ENCODE measurements at places on chromosomes 3 and 15. TPM values are rescaled to one million over a fixed set of nuclear protein-coding genes. Genes with fewer than 3 reads are reported as not detected.

DNA sequence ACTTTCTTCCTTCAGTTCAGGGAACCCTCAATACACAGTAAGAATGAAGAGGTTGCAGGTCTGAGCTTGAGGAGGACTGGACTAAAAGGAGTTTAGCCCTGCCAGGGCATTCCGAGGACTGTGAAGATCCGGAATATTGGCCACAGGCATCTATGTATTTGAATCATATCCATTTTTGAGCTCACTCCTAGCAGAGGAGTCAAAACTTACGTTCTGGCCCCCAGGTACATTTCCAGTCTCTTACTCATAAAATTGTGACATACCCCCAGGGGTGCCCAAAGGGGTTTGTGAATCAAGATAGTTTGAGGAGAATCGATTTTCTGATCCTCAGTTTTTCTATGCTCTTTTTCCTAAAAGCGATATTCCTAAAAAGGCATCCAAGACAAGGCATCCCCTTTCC lies 27.6 kb upstream of the SRP14 start:
- H3K27me3 ChIP-seq = no peaks in the 10 kb centered on the region
- H3K27ac ChIP-seq = no peak overlapping the region
- no peak for DNase-seq
- H3K4me3 ChIP-seq = no peak overlapping the region

SERPINI1 gene
- total RNA-seq = 3.9 TPM

GRCh38 chr3:194019398-194020165 lies 116.4 kb upstream of the HES1 start:
- no peak overlapping the region for H3K4me3 ChIP-seq
- no peaks in the 10 kb centered on the region for H3K4me1 ChIP-seq
- H3K27me3 ChIP-seq = no peaks in the 10 kb centered on the region

DNA sequence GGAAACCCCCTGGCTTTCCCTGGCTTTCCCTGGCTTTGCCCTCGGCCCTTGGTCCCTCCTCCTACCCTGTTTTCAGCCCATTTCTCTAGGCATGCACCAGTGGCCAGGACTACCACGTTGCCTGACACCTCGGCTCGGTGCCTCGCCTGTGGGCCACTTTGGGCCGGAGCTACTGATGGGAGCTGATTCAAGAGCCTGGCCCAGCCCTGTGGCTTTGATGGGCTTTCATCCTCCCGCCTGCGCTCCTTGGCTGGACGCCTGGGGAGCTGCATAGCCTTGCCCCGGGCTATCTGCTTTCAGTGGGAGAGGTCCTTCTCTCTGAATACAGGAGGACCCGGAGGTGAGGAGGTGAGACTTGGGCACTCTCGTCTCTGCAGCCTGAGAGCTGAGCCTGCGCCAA lies 192.7 kb upstream of the HES1 start:
- H3K4me3 ChIP-seq = no peak overlapping the region
- peaks cover 25% of the 10 kb centered on the region for H3K27me3 ChIP-seq
- H3K36me3 ChIP-seq = no peaks in the 10 kb centered on the region
- no peak overlapping the region for H3K27ac ChIP-seq
- no peak for DNase-seq

- no peaks in the 10 kb centered on the region for H3K27me3 ChIP-seq
- no peak for DNase-seq
Measured at GRCh38 chr3:11556851-11557644, 86.7 kb downstream of the VGLL4 start.

DNA sequence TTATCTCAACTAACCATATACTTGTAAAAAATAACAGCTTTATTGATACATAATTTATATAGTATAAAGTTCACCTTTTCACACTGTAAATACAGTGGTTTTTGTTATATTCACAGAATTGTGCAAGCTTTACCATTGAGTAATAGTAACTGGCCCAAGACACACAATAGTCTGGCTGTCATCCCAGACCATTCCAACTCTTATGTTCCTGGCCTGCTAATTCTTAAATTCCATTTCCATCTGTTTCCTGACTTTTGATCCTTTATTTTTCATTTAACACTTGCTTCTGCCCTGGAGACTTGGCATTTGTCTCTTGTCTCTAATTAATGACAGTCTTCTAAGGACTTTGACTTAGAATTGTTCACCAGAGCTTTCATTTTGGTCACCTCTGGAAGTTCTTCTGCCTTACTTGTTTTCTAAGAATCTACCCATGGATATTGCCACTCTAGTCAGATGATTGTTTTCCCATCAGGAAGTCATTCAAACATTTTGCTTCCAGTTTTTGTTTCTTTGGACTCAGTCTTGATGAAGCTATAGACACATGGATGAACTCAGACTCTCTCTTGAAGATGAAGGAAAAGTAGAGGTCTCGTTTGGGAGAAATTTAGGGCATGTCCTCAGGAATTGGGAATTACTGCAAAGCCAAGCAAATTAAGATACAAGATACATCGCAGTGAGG lies 27.2 kb upstream of the PLSCR4 start:
- no peaks in the 10 kb centered on the region for H3K27me3 ChIP-seq
- no peaks in the 10 kb centered on the region for H3K4me1 ChIP-seq
- no peak overlapping the region for H3K4me3 ChIP-seq
- no peak for DNase-seq
- no peak overlapping the region for H3K27ac ChIP-seq

SELENOK gene
- total RNA-seq = 77.0 TPM

GRCh38 chr15:61159901-61160300 lies 69.2 kb downstream of the RORA start:
- DNase-seq = no peak
- H3K27me3 ChIP-seq = peaks cover 31% of the 10 kb centered on the region
- no peak overlapping the region for H3K4me3 ChIP-seq
- no peak overlapping the region for H3K27ac ChIP-seq
- H3K36me3 ChIP-seq = no peaks in the 10 kb centered on the region
- no peaks in the 10 kb centered on the region for H3K4me1 ChIP-seq

DNA sequence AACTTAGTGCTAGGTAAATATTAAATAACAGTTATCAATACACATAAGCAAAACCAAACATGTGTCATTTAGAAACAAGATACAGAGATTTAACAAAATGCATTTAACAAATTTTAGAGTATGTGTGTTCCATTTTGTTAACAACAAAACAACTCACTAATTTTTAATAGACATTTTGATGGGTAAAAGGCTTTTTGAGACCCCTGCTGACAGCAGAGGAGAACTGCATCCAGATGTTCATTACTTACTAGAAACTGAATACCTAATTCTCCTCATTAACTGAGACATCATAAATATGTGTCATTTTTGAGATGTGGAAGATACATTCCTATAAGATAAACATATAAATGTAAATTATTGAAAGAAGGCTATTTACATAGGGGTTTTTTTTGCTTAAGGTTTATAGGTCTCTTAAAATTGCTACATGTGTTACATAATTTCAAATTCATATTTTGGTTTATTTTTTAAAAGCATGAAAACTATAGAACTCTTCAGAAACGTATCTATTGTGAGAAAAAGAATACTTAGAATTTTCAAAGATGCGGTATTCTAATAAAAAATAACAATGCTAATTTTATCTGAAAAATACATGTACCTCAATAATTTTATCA lies 1009.8 kb downstream of the TUSC7 start:
- no peaks in the 10 kb centered on the region for H3K36me3 ChIP-seq
- H3K4me1 ChIP-seq = no peaks in the 10 kb centered on the region
- no peak overlapping the region for H3K27ac ChIP-seq
- no peak for DNase-seq
- no peaks in the 10 kb centered on the region for H3K27me3 ChIP-seq

GRCh38 chr3:27392950-27393679 lies 23.9 kb upstream of the NEK10 start:
- DNase-seq = no peak
- H3K36me3 ChIP-seq = peaks cover 14% of the 10 kb centered on the region
- peaks cover 16% of the 10 kb centered on the region for H3K4me1 ChIP-seq

ACAD9 gene
- 21.9 TPM for total RNA-seq

RTP4 gene
- total RNA-seq = 2.8 TPM

DNA sequence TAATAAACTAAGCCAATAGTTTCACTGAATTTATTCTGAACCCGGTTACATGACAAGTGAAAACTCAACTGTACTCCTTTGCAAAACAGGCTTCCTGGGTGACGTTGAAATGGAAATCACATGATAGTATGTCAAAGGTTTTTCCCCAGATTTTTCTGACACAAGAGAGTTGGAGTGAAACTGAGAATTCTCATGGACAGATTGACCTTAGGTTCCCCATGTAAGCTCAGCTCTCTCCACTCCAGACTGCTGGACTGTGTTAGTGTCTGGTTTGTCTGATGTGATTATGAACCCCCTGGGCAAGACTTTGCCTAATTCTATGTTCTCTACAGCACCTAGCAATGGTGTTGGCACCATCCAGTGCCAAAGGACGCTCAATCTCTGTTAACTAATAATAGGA lies 219.7 kb upstream of the COL8A1 start:
- H3K27me3 ChIP-seq = no peaks in the 10 kb centered on the region
- no peak for DNase-seq
- H3K4me3 ChIP-seq = no peak overlapping the region
- no peaks in the 10 kb centered on the region for H3K4me1 ChIP-seq
- H3K27ac ChIP-seq = no peak overlapping the region

All from activated T-cell treated with anti-CD3 and anti-CD28 coated beads, Interleukin-2, amount 50 U/mL, for 72 hours (primary cell).